ENCODE measurements at places on chromosomes 12 and 14.

DNA sequence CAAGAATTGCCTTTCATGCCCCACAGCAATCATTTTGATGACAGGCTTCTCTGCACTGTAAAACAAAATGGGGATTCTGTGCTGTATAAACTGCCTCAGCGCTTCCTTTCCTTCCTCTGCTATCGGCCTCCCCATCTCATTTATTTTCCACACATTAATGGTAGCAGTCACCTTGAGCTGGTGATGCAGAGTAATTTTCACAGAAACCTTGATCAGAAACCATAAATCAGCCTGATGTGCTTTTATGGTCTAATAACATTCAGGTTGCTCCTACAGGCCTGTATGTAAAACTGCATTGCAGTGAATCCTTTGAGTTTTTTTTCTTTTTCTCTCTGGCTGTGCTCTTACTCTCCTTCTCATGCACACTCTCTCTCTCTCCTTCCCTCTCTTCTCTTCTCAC is 578.4 kb upstream of the STXBP6 start:
- DNase-seq: no peak

DNA sequence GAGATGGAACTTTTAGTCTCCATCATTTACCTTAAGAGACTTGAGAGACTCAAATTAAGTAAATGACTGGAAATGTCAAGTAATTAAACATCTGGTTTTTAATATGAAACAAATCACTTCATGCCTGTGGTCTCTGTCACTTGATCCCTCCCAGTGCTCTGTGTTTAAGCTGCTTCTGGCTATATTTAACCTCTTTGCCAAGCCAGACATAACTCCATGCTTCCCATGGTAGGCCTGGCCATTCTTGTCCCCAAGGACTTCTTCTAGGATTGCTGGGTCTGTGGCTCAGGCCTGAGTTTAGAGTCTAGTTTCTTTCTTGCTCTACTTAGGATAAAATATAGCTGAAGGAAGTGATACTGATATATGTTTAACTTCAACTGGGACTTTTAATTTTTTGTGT is 1013.6 kb downstream of the FLRT2 start:
- no peak for DNase-seq

GRCh38 chr12:62722971-62723680 is 211.8 kb downstream of the PPM1H start:
- peak; percentile 13 for DNase-seq

GRCh38 chr12:65598688-65599087 is 225.6 kb upstream of the HMGA2 start:
- DNase-seq: no peak

- DNase-seq: no peak
Observed at GRCh38 chr14:75476274-75476995, 45.8 kb upstream of the BATF start.

DNA sequence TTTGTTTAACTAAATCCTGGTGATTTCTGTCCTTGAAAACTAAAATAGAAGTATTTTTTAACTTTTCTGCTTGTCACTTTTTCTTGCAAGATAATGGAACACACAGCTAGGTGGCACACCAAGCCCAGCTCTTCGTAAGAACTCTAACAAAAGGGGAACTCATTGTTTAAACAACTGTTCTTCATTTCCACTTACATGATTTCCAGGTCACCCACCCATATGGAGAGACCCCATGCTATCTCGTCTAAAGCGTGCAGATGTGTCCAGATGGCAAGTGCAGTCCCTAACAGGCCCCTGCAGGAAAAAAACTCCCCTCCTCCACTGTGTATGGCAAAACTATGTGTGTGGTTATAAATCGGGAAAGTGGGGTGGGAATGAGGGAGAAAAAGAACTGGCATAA is 43.3 kb upstream of the NT5DC3 start:
- DNase-seq: peak; percentile 22

DNA sequence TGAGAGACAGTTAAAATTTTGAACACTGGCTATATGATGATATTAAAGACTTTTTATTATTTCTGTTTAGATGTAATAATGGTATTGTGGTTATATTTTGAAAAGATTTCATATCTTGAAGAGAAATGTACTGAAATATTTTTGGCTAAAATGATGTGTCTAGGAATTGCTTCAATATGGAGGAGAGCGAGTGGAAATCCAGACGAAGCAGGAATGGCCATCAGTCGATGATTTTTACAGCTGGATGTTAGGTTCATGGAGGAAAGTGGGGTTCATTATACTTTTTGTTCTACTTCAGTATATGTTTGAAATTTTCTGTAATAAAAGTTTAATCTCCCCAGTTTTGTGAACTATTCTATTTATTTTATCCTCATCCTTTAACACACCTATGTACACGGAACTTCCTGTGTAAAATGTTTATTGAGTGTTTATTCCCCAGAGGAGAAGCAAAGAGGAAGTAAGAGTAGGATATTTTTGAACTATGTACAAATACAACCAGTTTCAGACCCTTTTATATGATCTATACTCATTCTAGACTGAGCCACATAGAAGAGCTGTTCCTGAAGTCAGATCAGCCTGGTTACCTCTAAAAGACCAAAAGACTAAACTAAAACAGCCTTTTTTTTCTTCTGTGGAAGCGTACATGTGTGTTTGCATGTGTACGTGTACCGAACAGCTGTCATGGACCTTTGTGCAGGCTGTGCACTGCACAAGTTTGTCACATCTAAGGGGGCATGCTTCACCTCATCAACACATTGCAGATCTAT is 211.0 kb upstream of the NUDT4 start:
- no peak for DNase-seq

GRCh38 chr14:89255012-89255411 is 162.0 kb downstream of the FOXN3 start:
- DNase-seq: no peak

- no peak for DNase-seq
Observed at GRCh38 chr12:113396828-113397496, 6.7 kb downstream of the SDS start.

DNA sequence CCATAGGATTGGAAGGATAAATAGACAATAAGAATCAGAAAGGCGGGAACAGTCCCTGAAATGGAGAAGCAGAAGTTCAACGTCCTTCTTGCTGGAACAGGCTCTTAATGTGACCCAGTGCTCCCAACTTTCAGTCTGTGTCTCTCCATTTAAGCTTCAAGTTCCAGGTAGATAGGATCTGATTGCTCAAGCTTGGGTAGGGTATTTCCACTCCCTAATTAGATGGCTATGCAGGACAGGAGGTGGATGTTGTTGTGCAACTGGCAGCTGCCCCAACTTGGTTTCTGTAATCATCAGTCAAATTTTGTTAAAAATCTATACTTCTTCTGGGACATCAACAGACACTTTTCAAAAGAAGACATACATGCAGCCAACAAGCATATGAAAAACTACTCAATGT is 266.2 kb downstream of the C12orf75 start:
- DNase-seq: no peak

DNA sequence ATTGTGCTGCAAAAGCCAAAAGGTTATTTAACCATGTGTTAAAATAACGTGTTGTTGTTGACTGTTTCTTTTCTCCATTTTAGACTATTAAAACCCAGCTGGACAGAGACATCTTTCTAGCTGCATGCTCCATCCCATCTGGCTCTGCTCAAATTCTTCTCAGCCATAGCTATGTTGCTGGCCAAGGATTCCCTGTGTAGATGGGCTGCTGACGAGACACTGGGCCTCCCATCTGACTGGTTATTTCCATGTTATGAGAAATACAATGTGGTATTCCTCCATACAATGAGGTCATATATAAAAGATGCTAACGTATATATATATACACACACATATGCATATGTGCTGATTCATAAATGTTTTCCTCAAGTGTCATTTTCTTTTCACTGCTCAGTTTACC is 30.1 kb downstream of the MED13L start:
- DNase-seq: no peak

GRCh38 chr12:123056053-123056452 is 75.6 kb downstream of the ARL6IP4 start:
- no peak for DNase-seq

GRCh38 chr14:92584816-92585215 is 71.2 kb downstream of the RIN3 start:
- DNase-seq: no peak

DNA sequence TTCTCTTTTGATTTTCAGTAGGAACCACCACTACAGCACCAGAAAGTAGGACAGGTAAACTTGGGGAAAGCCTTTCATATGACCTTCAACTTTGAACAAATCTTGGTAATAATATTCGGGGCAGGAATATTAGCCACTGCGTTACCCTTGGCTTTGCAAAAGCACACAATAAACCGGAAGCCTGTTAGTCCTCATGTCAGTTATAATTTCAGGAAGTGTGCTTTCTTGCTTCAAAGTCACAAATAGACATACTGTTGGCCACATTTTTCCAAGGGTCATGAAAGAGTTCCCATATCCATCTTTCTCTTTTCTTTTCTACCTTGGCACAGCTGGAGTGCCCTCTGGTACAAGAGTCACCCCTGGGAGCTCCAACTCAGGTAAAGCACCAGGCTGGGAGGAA is 167.2 kb upstream of the CNTN1 start:
- no peak for DNase-seq

DNA sequence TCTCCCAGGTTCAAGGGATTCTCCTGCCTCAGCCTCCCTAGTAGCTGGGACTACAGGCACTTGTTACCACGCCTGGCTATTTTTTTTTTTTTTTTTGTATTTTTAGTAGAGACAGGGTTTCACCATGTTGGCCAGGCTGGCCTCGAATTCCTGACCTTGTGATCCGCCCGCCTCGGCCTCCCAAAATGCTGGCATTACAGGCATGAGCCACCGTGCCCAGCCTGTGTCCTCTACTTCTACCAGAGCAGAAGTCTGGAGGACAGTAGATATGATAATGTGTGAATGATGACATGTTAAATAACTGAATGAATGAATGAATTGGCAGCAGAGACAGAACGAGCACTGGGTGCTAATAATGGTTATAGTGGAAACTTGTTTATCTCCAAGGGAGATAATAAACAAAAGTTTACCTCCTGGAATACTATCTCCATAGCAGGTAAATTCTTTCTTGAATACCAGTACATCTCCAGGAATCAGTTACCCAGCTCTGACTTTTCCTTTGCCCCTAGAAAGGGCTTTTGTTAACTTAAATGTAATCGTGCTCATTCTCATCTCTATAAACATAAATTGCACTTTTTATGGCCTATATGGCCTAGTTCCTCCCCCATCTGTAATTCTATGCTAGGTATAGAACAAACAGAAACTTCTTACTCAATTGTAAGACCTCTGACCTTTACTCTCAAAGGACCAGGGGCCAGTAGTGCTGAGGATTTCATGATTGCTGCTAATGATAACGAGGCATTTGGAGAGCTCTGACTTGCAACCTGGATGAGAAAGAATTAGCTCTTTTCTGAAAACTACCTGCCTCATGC is 7.2 kb upstream of the LGALS3 start:
- DNase-seq: peak; percentile 39

GRCh38 chr14:56687123-56687522 is 107.5 kb downstream of the TMEM260 start:
- DNase-seq: no peak

DNA sequence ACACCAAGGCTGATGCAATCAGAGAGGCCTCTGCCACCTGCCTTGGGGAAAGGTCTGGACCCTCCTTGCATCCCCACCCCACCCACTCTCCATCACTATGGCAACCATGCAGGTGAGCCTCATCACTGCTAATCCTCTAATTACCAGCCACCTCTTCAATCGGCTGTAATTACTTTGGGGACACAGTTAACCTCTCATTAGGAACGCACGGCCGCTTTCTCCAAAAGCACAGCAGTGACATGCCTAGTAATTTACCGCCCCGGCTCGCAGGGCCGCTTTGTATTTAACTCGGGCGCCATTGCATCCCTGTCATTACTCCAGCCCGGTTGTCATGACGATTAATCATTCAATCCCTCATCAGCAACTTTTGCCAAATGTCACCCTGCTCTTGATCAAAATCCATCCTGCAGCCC is 36.3 kb upstream of the FAM222A start:
- no peak for DNase-seq

- DNase-seq: no peak
Observed at GRCh38 chr12:88366101-88366500, 214.2 kb downstream of the KITLG start.

GRCh38 chr12:42862055-42862454 is 272.5 kb upstream of the PRICKLE1 start:
- DNase-seq: no peak

- no peak for DNase-seq
Observed at GRCh38 chr14:101865288-101865687, 99.1 kb upstream of the DYNC1H1 start.

GRCh38 chr14:61247935-61248334 is 33.2 kb downstream of the TMEM30B start:
- no peak for DNase-seq

- no peak for DNase-seq
Observed at GRCh38 chr14:77014004-77014604, 14.4 kb downstream of the IRF2BPL start.

- no peak for DNase-seq
Observed at GRCh38 chr12:95700316-95700785, 90.2 kb downstream of the NTN4 start.

GRCh38 chr14:105947599-105947998 is 421.2 kb downstream of the TMEM121 start:
- no peak for DNase-seq

DNA sequence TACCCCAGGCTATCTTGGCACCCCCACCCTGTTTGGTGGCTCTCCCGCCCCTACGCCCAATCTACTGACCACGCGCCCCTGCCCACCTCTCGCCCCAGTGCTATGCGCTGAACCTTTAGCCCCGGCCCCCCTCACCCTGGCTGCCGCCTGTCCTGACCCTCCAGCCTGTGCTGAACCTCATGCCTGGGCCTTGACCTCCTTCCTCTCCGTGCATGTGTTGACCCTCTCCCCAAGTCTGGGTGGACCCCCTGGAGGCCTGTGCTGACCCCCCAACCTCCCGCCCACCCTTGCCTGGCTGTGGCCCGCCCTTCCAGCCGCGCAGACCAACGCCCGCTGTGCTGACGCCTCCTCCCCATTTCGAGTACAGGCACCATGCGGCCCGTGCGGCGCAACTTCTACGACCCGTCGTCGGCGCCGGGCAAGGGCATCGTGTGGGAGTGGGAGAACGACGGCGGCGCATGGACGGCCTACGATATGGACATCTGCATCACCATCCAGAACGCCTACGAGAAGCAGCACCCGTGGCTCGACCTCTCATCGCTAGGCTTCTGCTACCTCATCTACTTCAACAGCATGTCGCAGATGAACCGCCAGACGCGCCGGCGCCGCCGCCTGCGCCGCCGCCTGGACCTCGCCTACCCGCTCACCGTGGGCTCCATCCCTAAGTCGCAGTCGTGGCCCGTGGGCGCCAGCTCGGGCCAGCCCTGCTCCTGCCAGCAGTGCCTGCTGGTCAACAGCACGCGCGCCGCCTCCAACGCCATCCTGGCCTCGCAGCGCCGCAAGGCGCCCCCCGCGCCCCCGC is 20.7 kb downstream of the DTX1 start:
- no peak for DNase-seq

All from erythroblast (primary cell).